ENCODE measurements at places on chromosomes 3 and 15.

DNA sequence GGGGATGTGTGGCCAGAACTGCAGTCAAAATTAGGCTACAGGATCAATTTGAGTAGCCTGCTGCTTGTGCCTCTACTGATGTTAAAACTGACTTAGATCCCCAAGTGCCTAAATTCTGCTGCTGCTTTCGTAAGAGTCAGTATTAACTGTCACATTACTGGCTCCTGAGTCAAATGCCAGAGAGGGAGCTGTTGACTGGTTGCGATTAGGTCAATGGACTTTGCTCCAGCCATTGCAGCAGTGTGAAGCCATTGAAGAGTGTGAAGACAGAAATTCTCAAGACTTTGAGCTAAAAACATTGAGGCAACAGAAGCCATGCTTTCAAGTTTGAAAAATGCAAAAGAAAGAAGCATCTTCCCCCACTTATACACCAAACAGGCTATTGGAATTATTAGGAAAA lies 151.1 kb upstream of the MITF start:
- no peak for DNase-seq

GRCh38 chr15:83199288-83199687 lies 8.3 kb downstream of the HDGFL3 start:
- DNase-seq, result no peak

GRCh38 chr15:61155741-61156700 lies 73.1 kb downstream of the RORA start:
- no peak for DNase-seq

DNA sequence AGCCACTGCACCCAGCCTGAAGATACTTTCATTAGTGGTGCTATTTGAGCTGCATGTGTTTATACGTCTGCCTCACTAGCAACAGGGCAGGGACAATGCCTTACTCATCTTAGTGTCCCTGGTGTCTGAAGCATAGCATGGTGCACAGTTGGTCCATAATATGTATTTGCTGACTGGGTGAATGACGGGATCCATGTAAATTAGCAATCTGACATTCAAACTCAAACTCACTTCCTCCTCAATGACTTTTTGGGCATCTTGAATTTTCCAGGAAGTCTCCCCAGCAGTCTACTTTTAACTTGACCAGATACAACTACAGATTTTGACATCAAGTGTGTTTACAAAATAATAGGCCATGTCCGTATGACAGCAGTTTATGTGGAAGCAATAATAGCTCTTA lies 3.0 kb upstream of the LDHAL6B start:
- no peak for DNase-seq
